Fibroblast of mammary gland (primary cell): ENCODE measurements at places on chromosomes 16 and 17.

GRCh38 chr17:1461198-1461944 is 5.3 kb upstream of the CRK start:
- DNase-seq: no peak

DNA sequence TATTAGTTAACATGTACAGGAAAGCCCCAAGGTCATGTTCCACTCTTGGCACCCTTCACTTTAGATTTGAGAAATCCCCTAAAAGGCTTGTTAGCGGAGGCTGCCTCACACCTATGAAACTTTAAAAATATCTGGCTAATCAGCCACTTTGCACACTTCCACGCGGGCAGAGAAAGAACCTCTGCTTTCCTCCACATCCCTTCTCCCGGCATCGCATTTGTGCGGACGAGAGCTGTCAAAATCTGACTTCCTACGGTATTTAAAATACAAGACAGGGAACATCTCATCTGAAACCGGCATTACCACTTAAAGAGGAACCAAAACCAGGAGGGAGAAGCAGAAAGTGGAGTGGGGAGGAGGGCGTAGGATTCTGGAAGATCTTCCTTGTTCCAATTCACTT is 422.3 kb downstream of the TMEM114 start:
- no peak for DNase-seq

- no peak for DNase-seq
Observed at GRCh38 chr16:4733747-4734062, 366 bp downstream of the ANKS3 start.

DNA sequence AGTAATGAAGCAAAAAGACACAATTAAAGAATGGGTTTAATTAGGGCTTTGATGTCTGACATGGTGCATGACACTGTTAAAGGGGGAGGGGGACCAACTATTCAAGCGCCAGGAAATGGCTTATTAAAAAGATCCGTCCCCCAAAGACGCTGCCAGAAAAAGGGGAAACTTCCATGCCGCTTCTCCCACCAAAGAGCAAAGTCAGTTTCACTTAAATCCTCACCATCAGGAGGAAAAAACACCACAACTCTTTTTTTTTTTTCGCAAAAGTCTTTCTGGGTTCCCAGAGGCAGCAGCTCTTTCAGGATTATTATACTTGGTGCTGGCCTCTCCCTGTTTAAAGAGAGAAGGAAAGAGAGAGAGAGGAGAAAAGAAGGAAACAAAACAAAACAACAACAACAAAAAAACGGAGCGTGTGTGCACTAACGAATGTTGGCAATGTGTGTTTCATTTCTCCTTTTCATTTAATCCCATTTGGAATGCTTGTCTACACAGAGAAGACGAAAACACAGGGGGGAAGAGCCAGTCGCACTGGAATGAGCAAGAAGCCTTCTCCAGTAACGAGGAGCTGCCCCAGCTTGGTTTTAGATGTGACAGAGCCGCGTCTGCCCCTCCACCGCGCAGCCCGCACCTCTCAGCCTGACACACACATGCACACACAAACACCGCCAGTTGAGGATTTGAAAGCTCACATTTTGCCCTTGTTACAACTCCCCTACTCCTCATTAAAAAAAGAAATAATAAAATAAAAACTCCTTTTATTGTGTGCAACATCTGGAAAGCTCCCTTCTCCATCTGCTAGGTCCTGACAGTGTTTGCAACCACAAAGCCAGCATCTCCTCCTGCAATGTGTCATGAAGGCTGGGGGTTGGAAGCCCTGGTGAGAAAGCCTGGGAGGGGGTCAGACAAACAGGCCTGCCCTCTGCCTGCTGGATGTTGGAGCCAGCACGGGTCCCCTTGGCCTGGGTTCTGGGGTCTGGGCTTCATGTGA is 32.7 kb upstream of the AXIN2 start:
- DNase-seq: peak; percentile 31

DNA sequence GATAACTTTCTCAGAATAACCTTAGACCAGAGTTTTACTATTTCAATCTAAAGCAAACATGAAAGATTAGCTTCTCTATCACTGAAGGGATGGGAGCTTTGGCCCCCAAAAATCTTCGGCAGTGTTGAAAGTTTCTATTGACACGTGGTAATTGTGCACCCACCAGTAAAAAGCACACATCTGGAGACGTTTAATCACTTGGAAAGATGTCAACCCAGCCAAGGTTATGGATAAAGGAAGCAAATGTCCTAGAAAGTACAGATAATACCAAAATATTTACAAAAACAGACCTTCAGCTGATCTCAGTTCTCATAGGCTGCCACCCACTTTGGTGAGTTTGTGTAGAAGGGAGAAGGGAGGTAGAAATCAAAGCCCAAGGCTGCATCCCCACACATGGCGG is 5.3 kb downstream of the MYCBPAP start:
- peak; percentile 38 for DNase-seq

GRCh38 chr16:1539720-1540555 is 6.5 kb downstream of the TMEM204 start:
- no peak for DNase-seq

DNA sequence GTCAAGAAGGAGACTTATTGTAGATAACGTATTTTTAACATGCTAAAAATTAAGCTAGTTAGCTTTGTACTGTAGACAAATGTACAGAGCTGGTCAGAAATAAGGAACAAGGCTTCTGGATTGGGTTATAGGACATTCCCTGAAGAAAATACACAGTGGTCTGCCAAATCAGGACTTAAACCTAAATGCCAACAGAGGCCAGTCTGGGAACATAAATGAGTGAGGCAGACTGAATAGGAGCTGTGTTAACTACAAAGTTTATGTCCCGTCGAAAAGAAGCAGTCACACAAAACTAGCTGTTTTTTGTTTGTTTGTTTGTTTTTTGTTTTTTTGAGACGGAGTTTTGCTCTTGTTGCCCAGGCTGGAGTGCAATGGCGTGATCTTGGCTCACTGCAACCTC is 120.4 kb upstream of the C17orf78 start:
- no peak for DNase-seq

DNA sequence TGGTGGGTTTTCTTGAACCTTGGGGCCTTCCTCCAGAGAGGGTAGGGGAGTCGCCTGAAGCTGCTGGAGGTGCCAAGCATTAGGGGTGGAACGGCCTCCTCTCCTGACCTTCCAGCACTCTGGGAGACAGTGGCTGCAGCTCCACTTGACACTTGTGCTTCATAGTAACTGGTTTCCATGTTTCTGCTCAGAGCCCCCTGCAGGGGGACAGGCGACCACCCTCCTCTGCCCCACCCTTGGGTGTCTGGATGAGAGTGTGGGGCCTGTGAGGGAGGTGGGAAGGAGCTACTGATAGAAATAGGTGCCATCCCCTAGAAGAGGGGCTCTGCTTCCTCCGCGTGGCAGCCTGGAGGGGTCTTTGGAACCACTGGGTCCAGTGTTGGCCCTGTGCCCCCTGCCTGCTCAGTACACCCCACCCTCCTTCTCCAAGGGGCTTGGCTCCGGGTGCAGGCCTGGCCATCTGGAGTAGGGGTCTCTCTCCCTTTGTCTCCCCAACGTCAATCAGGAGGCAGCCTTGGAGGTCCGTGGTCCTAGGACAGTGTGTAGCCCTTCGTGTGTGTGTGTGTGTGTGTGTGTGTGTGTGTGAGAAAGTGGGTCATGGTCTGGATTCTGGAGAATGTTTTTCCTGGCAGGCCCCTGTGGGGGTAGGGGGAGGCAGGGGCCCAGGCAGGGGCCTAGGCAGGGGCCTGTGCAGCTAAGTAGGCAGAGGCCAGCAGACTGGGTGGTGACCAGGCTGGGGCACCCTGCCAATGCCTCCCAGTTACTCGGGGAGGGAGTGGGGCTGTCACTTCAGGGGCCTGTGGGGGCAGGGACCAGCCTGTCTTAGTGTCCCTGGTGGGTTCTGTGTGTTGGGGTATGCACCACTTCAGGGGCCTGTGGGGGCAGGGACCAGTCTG is 4.9 kb downstream of the LASP1 start:
- DNase-seq: no peak

- DNase-seq: peak; percentile 55
Observed at GRCh38 chr17:40445751-40446468, 2.7 kb downstream of the IGFBP4 start.

GRCh38 chr17:1967213-1967612 is 57.9 kb downstream of the RTN4RL1 start:
- no peak for DNase-seq

DNA sequence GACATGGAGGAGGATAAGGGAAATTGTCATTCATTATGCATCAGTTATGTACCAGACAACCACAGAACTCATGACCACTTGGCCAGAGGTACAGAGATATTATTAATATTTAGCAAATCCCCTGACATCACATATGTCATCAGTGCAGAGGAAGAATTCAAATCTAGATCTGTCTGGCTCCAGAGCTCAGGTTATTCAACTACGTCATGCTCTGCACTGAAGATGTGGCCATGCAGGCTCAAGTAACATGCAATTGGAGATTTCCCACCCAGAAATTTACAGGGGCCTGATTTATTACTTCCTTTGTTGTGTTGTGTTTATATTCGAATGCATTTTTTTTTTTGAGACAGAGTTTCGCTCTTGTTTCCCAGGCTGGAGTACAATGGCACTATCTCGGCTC is 224.3 kb downstream of the HS3ST4 start:
- no peak for DNase-seq

GRCh38 chr17:47949946-47950345 is 7.7 kb downstream of the PRR15L start:
- DNase-seq: no peak
